Cardiac fibroblast (primary cell): ENCODE measurements at places on chromosomes 7 and 10.

DNA sequence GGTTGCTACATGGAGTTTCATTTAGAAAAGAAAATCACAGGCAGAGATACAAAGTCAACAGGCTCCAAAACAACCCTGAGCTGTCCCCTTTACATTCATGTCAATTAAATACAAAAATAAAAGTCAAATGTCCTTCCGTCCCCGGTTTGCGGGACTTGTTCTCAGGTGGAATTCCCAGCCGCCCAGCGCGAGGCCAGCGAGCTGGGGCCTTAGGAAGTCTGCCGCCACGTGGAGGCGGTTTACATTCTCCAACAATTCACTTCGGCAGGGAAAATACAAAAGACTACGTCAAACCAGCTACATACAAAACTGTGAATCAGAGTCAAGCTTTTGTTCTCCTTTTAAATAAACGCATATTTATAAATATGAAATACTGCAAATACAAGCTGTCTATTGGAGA lies 25.3 kb upstream of the DDC start:
- DNase-seq = no peak

DNA sequence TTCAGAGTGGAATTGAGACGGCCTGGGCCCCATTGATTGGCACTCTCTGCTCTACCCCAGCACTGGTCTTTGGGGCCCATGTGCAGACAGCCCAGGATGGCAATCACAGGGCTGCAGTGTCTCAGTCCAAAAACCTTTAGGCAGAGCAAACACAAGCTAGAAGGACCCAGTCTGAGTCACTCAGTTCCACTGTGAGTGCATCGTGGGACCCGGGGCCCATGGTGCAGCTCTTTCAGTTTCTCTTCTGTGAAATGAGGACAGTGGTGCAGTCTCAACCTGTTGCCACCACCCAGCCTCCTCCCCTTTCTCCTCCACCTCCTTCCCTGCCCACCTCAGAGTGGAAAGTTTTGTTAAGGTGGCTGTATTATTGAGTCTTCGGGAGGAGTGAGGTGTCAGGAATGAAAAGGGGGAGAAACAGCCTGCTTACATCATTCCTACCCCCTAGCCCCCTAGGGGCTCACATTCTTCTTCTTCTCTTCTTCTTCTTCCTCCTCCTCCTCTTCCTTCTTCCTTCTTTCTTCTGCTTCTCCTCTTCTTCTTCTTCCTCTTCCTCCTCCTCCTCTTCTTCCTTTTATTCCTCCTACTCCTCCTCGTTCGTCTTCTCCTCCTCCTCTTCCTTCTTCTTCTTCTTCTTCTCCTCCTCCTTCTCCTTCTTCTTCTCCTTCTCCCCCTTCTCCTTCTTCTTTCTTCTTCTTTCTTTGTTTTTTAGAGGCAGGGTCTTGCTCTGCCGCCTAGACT lies 19.5 kb upstream of the CARD11 start:
- DNase-seq = no peak

DNA sequence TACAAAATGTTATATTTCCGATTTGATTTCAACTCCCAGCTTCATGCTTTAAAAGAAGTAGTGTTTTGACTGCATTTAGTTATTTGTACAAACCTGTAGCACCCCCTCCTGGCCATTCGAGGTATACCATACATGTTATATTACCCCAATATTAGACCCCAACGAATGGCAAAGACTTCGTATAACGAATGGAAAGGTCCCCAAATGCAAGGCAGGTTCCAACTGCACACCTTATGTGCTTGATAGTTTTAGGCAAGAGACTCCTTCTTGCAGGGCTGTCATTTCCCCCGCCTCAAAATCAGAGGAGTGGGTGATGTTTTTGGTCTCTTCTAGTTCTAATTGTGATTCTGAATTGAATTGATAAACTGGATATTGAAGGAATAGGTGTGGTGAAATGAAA lies 101.1 kb upstream of the TARP start:
- DNase-seq = peak; percentile 63

DNA sequence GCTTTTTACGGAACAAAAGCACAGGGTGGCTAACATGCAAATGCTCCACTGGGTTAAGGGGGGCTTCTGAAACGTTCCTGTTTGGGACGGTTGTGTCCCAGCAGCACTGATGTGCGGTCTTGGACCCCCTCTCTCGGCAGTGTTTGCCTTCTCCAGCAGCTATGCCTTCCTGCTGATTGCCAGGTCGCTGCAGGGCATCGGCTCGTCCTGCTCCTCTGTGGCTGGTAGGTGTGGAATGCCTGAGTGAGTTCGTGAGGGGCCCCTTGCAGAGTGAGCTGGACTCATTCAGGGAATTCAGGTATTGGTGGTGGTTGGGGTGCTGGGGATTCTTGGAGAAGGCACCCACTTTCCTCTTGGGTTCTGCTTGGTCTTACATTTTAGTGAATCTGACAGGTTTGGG lies 13.0 kb downstream of the SLC18A2 start:
- no peak for DNase-seq
